ENCODE measurements at places on chromosomes 11 and 22.

GRCh38 chr11:106969644-106970355 is 48.5 kb downstream of the GUCY1A2 start:
- no peak for DNase-seq

DNA sequence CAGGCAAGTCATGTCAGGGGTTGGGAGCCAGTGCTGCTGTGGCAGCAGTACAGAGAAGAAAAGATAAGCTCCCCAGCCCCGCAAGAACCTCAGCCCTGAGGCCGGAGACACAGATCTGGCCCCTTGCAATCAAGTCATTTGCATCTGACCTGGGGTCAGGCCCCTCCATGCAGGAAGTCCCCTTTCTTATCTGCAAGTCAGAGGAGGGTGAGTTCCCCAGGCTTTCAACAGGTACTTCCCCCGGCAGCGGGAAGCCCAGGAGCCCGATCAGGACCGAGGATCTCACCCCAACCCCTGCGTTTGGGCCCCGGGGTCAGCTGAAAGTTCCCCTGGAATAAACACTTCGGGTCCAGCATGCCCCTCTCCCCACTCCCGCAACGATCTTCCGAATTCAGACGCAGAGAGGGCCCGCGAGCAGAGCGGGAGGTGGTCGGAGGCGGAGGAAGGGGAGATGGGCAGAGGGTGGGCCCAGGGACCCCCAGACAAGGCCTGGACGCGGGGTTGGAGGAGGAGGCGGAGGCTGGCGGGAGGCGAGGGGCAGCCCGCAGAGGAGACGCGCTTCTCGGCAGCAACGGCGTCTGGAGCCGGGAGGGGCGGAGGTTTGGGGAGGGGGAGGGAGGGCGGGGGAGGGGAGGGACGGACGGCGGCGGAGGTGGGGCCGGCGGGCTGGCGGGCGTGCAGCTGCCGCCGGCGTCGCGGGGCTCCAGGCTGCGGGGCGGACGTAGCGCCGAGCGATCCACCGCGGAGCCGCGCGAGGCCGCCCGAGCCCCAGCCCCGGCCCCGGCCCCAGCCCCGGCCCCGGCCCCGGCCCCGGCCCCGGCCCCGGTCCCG is at the start of gene TSPAN18:
Gene TSPAN18 (plus strand): TSS at position 680 of the 831 bp plus-strand sequence. CDS start 179,455 bp downstream, outside the sequence.
- no peak for DNase-seq

GRCh38 chr11:61452825-61453224 is 22.9 kb downstream of the SDHAF2 start:
- no peak for DNase-seq

DNA sequence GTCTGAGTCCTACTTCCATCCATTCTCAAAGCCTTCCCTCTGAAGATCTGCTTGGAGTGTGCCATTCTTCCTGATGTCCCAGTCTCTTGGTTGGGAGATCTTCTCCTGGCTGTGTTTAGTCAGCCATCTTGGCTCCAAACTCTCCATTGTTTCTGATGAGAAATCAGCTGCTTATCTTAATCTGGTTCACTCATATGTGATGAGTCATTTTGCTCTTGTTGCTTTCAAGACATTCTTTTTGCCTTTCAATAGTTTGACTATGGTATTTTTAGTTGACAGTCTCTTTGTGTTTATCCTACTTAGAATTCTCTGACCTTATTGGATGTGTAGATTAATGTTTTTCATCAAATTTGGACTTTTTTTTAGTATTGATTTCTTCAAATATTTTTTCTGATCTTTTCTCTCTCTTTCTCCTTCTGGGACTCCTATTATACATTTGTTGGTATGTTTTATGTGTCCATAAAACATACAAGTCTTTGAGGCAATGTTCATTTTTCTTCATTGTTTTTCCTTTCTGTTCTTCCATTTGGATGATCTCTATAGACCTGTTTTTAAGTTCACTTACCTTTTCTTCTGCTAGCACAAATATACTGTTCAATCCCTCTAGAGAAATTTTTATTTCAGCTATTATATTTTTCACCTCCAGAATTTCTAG is 77.2 kb upstream of the CLPB start:
- no peak for DNase-seq

DNA sequence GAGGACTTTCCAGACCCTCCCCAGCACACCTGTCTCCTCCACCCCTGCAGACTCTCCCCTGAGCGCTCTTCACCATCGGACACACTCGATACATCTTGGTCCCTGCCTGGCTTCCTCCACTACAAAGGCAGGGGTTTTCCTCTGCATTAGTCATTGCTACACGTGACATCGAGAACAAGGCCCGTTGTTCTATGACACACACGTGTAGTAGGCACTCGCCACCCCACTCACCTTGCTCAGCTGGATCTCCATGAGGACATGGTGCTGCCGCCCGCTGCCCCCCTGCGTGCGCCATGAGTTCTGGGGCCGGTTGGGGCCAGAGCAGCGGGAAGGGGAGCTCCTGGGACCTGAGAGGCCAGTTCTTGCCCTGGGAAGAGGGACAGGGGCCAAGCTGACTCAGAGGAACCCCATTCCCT is 16.7 kb downstream of the ATG2A start:
- no peak for DNase-seq
